ENCODE measurements at places on chromosomes 6 and 20.

DNA sequence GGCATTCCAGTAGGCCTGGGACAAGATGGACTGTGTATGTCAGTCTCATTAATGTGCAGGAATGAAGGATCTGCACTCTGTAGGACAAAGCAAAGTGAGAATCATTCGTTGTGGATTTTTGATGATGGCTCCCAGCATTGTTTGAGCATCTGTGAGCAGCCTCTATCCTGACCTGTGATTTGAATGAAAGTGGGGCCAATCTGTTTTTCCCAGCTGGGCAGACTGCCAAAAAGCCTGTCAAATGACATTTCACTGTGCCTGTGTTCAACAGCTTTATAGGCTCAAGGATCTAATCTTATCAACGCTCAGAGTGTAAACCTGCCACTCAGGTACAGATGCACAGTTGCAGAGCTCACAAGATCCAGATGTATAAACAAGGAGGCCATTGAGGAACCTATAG, 86.7 kb upstream of the SYNDIG1 start:
- no peak for DNase-seq

GRCh38 chr20:37279820-37280219, 9.6 kb upstream of the MANBAL start:
- DNase-seq = no peak

GRCh38 chr6:78810698-78811097, 56.7 kb upstream of the IRAK1BP1 start:
- no peak for DNase-seq

DNA sequence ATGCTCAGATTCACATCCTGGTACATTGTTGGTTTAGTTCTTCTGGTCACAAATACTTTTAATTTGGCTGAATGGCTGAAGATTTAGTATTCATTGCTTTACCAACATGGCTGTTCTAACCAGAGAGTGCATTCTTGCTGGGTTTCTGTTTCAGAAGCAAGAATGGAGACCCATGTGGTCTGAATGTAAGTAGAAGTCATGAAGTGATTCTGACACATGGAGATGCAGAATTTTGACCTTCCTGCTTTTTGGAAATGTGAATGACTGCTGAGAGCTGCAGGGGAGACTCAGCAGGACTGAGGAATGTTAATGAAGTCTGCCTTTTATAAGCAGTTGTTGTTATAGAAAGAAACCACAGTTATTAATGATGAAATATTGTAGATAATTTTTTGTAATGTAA, 576.1 kb upstream of the MARCKS start:
- no peak for DNase-seq

DNA sequence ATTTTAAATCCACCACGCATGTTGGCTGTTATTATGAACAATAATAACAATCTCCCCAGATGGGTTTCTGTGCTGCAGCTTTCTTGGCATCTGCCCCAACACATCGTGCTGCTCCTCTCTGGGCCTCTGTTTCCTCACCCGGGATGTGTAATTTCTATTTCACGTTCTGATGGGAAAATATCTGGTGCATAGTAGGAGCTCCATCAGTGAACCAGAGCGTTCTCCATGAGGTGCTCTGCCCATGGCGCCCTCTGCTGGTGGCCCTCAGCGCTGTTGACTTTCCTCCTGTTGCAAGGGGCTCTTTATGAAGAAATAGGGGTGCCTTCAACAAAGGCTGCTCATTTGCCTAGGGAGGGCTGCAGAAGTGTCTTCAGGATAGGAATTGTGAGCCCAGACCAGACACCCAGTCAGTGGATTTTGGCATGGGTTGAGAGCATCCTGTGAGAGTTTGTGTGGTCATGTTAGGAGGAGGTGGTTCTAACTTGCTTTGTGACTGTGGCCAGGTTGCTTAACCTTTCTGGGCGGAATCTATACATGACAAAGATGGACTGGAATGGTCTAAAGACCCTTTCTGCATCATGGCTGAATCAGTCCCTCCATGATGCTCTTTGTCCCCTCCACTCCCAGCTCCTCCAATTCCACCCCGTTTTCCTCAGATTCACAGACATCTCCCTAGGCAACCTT, 8.1 kb downstream of the SCRT2 start:
- peak; percentile 70 for DNase-seq

- no peak for DNase-seq
Observed at GRCh38 chr6:130964808-130965604, 98.0 kb downstream of the EPB41L2 start.

GRCh38 chr20:48283470-48284110, 498.3 kb upstream of the SULF2 start:
- no peak for DNase-seq

GRCh38 chr6:138757136-138757535, 16.4 kb upstream of the CCDC28A start:
- DNase-seq = no peak

DNA sequence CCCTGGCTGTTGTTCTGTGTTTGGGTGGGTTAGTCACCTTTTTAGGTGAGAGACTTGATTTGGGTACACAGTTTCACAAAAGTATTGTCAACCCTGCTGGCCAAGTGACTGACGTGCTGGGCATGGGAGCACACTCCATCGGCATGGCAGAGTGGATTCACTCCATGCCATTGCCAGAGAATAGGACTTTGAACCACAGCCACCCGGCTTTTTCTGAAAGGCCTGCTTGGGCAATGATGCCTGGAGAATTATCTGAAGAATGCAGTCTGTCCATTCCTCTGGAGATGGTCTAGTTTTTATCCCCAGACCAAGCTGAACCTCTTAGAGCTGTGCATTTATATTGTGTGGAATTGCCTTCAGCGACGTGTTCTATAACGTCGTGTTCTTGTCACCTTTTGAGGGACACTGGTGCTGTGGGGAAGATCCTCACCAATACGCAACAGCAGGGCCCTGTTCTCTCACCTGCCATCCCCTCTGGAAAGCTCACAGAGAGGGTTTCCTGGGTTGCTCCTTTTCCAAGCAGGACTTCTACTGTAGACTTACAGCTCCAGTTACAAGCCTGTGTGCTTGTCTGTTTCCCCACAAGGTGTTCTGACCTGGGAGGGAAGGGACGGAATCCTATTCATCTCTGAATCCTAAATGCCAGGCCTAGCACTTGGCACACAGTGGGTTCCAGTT, 183.4 kb upstream of the AKAP12 start:
- no peak for DNase-seq

DNA sequence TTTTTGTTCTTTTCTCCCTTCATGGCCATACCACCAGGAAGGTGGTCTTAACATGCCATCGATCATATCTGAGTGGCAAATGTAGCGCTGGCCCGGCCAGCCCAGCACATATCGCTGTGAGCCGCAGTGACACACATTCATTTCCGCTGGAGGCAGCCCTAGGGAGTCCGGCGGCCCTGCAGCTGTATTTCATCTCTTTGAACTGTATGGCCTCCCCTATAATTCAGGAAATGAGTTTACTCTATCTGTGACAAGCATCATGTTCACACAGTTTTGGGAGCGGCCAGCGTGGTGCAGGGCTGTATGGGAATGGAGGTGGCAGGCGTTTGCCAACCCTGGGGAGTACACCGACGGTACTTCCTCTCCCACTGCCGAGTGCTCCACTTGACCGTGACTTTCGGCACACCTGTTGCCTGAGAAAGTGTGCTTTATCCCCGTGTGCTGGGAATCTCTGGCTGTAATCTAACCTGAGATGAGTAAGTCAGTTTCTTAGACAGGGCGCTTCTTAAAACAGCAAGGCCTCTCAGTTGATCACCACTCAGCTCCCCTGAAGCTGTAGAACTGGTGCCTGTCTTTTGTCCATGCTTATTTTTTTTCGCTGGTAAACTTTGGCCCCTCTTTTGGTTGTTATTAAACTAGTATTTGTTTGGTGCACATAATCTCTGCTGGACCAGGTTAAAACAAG, 257.1 kb upstream of the TAB2 start:
- peak; percentile 69 for DNase-seq

DNA sequence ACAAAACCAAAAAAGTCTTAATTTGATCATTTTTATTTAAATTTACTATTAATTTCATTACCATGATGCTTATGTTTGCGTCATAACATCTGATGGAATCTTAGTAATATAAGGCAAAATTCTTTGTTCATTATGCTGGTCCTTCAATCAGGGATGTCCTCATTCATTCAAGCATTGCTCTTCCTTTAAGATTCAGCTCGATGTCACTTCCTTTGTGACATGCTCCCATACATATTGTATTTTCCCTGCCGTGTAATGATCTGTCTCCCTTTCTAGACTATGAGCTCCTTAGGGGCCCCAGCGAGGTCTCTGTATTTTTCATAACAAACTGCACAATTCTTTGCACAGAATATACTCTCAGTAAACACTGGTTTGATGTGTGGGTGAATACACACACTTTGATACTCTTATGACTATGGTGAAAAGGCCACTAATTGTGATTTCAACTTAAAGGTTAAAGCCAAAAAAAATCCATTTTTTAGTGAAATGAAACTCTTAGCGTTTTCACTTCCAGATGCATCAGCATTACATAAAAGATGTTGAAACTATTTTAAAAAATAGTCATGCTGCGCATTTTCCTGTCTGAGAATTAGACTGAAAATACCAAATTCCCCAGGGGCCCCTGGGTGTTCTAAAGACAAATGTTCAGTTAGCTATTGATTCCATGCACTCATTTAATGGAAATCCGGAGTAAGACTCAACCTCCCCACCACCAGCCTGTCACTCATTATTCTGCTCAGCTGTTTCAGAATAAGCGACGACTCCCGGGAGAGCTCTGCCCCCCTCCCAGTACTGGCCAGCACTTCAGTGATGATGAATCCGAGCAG, 169.7 kb downstream of the ATXN1 start:
- DNase-seq = peak; percentile 46

GRCh38 chr20:41004531-41005360, 23.9 kb upstream of the TOP1 start:
- peak; percentile 62 for DNase-seq

DNA sequence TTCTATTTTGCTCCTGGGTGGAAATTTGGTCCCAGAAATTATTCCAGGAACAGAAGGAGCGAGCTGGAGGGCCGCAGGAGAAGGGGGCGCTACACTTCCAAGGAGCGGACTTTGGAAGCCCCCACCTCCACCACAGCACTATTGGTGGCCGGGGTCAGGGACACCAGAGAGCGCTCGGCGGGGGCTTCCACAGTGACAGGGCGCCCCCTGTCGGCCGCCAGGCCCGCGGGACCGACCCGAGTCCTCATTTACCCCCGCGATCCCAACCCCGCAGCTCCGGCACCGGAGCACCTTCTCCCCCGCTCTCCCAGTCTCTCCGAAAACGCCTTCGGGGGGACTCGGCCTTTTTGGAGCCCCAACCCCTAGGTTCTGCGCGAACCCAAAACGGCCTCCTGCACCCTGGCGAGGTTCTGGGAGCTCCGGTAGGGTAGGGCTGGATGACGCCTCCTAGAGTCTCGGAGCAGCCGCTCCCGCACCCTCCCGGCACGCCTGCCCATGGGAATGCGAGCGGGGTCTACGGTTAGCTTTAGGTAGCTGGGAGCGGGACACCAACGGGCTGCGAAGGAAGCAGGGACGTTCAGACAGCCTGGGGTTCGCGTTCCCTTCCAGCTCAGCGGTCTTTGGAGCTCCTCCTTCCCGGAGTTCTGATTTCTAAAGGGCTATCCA, 2.4 kb upstream of the FOXA2 start:
- peak; percentile 19 for DNase-seq

DNA sequence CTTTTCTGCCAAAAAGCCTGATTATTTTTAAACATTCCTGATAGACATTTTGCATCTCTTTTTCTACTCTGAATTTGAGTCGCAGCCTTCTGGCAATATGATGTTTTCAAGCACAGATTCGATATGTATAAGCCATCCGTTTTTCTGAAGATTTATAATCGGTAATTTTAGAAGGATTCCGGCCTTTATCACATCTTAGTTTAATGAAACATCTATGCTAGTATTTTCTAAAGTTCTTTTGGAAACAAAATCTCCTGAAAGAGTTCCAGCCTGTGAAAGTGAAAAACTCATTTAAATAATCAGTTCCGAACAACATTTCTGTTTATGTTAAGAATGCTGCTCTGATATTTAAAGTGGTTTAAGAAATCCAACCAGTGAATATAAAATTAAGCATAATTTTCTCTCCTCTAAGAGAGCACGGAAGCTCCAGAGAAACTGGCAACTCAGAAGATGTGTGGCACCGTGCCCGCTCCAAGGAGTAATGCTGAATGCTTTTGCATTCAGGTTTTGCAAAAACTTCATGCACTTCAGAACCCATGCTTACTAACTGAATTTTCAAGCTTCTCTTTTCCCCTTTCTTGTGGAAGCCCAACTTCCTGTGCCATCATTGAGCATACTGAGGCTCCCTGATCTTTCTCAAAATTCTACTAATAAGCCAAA, 20.7 kb downstream of the NDUFAF4 start:
- no peak for DNase-seq

- DNase-seq = no peak
Observed at GRCh38 chr6:34020807-34021553, 124.9 kb downstream of the GRM4 start.

- DNase-seq = no peak
Observed at GRCh38 chr20:57265997-57266290, 497 bp downstream of the BMP7 start.

DNA sequence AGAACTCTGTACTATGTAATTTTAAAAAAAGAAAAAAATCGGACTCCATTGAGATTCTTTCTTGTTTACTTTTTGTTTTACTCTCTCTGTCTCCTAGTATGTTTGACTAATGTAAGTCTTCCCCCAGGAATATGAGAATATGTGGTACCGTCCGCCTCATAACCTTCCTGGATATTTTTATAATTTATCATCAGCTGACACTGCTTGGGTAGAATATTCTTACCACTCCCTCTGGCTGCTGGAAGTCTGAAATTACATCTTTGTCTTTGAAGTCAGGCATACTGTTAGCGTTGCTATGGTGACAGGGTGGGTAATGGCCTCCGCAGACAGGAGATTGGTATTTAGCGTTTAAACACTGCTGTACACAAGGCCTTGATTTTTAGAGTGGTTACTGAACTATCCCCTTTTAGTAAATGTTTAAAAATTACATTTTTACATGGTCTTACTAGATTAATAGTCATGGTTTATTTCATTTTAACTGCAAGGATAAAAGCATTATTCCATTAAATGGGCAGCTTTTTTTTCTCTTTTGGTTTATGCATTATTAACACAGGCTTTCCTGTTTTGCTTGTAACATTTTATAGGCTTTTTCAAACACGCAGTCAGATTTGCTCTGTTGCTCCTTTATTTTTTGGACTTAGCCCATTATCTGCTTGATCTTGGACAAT, 176.4 kb downstream of the ARID1B start:
- no peak for DNase-seq

DNA sequence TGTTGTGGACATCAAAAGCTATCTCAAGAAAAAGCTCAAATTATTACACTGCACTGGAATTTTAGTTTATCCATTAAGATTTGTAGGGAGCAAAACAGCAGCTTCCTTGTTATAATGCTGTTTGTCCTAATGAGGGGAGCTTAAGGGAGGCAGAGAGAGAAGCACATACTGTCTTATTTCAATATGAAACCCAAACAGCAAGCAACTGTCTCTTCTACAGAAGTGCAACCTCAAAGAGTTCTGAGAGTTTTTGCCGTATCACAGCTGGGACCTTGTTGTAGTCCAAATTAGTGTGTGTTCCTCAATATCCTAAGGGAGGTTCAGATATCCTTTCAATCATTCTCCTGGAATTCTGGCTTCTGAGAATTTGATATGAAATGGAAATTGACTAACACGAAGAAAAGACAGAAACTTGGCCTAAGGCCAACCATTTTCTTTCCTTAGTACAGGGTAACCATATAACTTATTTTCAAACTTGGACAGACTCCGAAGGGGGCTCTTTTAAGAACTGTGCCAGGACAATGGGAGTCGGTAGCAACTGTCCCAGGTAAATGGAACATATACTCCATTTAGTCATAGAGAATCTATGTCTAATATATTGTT, 149.3 kb upstream of the CCN2 start:
- no peak for DNase-seq

- no peak for DNase-seq
Observed at GRCh38 chr20:60453388-60454246, 495.4 kb downstream of the CDH26 start.
